Epithelial cell of esophagus (primary cell): ENCODE measurements at places on chromosomes 3 and 15.

GRCh38 chr3:38039899-38040261 lies 872 bp downstream of the DLEC1 start:
- DNase-seq, result peak; percentile 57

- peak; percentile 86 for DNase-seq
Measured at GRCh38 chr15:63502843-63503738, 1.3 kb upstream of the USP3 start.

- DNase-seq, result peak; percentile 53
Measured at GRCh38 chr15:48644827-48645557, 517 bp downstream of the FBN1 start.

- DNase-seq, result no peak
Measured at GRCh38 chr15:79948761-79949160, 22.2 kb downstream of the BCL2A1 start.

DNA sequence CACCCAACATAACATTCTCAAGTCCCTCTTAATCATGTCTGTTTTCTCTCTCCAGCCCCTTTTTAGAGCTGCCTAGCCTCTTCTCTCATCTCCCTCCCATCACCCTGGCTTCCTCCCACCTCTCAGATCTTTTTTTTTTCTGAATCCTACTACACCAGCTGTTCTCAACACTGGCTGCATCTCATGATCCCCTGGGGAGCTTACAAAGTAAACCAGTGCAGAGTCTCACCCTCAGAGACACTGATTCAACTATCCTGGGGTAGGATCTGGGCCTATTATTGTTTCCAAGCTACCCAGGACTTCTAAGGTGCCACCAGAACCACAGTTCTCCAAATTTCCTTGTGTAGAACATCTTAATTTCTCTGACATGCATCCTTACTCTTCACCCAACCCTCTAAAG lies 50.3 kb upstream of the ACAN start:
- no peak for DNase-seq

- DNase-seq, result peak; percentile 27
Measured at GRCh38 chr3:179671747-179672242, 19.0 kb downstream of the USP13 start.

GRCh38 chr15:33104212-33104611 lies 90.3 kb downstream of the FMN1 start:
- peak; percentile 39 for DNase-seq

- DNase-seq, result no peak
Measured at GRCh38 chr3:97996988-97997387, 24.8 kb upstream of the RIOX2 start.

GRCh38 chr3:179956416-179956830 lies 80.3 kb downstream of the PEX5L start:
- DNase-seq, result no peak

GRCh38 chr3:122687298-122687697 lies 6.7 kb downstream of the PARP14 start:
- DNase-seq, result no peak

GRCh38 chr3:166446291-166446690 lies 609.1 kb upstream of the BCHE start:
- DNase-seq, result peak; percentile 87

GRCh38 chr15:64894395-64895056 lies 17.2 kb upstream of the ANKDD1A start:
- no peak for DNase-seq

DNA sequence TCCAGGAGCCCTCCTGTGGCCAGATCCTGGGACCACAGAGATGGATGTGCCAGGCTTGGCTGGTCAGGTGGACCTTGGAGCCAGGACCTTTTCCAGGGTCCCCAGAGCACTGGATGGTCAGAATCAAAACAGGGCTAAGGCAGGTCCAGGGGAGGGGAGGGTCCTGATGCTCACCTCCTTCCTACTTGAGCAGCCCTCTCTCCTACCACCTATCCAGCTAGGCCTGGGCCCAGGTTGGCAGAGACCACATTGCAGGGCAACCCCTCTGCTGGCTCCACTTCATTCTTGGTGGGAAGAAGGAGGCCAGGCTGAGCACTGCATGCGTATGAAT lies 28.5 kb upstream of the SFMBT1 start:
- DNase-seq, result no peak

DNA sequence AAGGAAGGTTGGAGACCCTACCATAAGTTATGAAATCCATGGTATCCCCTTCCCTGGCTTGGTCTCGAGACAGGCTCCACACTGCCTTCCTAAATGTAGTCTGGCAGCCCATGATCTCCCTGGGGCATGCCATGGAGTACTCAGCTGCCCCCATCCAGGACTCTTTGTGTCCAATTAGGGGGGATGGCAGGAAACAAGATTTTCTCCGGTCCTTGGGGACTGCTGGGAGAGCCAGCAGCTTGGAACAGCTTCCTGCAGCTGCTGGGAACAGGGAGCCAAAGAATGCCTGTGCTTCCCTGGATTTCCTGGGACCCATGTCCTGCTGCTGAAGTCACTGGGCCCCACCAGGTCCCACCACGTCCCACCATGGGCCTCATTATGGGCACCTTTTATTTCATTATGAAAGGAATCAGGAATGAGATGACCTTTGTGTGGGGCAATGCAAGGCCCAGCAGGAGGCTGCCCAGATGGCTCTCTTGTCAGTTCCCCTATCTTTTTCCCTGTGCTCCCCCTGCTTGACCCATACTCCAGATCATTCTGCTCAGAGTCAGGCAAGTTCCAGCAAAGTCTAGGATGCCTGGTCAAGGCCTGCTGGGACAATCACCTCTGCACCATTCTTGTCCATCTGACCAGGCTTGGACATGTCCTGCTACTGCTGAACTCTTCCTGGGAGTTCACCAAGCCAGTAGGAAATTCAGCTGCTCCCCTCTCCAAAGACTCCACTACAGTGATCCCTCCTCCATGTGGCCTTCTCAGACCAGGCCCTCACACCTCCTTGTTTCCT lies 15.0 kb upstream of the DAG1 start:
- DNase-seq, result no peak

DNA sequence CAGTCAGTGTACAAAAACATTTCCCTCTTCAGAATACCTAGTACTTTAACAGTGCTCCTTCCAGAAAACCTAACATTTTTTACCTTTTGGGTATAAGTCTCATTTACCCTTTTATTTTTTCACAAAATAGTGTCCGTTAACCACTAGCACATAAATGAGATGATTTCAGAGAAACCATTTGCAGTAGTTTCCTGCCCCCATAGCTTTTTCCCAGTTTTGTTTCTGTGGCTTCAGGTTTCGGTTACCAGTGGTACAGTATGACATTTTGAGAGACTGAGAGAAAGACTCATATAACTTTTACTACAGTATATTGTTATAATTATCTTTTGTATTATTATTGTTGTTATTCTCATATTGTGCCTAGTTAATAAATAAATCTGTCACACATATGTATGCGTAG lies 6.2 kb upstream of the RBMS3 start:
- no peak for DNase-seq

DNA sequence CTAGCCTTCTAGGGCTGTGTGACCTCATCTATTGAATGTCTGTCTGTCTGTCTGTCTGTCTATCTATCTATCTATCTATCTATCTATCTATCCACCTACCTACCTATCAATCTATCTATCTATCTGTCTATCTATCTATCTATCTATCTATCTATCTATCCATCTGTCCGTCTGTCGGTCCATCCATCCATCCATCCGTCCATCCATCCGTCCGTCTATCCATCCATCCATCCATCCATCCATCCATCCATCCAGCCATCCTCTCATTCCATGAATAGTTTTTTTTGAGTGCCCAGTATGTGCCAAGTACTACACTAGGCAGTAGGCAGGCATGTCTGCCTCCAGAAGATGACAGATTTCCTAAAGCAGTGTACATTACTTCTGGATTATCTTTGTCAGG lies 122.5 kb downstream of the FOXB1 start:
- no peak for DNase-seq

GRCh38 chr15:56052395-56053045 lies 59.1 kb upstream of the NEDD4 start:
- peak; percentile 59 for DNase-seq

DNA sequence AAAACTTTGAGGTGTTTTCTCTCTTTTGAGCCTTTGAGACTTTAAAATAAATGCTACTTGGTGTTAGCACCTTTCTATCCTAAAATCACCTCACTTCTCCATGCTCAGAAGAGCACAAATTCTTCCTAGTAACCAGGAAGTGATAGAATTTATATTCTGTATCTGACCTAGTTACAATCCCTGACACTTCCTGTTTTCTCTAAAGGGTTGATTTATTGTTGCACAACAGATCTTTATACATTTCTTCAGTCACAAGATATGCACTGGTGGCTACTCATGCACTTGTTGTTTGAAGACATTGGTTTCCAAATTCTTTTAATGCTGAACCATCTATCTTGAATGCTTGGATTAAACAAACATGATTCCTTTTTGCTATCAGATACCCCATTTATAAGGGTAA lies 47.2 kb upstream of the CNTN3 start:
- DNase-seq, result no peak

DNA sequence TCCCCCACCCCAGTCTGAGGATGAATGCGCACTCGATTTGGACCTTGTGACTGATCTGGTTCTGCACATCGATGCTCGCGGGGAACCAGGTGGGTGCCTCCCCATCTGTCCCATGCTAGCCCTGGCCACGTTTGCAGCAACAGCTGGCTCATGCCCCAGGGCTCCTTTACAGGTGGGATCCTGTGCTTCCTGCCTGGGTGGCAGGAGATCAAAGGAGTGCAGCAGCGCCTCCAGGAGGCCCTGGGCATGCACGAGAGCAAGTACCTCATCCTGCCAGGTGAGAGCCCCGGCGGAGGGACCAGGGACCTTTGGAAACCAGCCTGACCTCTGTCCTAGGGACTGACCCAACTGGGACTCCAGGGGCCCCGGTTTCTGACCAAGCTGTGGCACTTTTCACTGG lies 44.3 kb downstream of the DHX30 start:
- DNase-seq, result peak; percentile 29

DNA sequence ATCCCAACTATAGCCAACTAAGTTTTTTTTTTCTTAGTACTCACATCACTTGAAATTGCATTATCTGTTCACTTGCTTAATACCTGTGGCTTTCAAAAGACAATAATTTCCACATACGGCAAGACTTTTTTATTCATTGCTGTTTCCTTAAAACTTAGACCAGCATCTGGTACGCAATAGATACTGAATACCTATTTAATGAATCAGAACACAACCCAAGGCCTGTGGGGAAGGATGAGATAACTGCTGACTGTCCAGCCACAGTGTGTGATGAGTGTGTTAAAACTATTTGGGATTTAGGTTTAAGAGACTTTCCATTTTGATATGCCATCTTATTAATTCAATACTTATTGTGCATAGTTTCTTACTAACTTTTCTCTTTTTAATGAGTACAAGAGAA lies 988.7 kb downstream of the NTRK3 start:
- DNase-seq, result peak; percentile 94

- DNase-seq, result no peak
Measured at GRCh38 chr3:109073116-109073515, 44.8 kb downstream of the MORC1 start.

- DNase-seq, result peak; percentile 85
Measured at GRCh38 chr3:50624634-50625033, 7.7 kb downstream of the MAPKAPK3 start.

- peak; percentile 27 for DNase-seq
Measured at GRCh38 chr3:4825436-4826236, 153.6 kb upstream of the BHLHE40 start.

- DNase-seq, result no peak
Measured at GRCh38 chr3:193865896-193866480, 270.0 kb upstream of the HES1 start.

DNA sequence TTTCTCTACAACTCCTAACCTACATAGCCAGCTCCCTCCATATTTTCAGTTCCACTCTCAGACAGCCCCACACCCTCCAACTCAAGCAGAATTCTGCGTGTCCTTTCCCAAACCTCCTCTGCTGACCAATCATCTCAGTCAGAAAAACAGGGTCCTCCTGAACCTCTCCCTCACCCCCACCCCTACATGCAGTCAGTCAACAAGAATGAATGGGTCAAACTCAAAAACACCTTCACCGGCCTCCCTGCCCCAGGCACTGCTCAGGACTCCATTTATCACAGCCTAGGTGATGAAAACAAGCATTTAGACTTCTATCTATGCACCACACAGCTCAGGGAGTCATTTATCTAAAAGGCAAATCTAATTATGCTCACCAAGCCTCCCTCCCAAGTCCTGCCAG lies 32.4 kb downstream of the MYL3 start:
- DNase-seq, result no peak
